ENCODE measurements at places on chromosomes 12 and 14.

- no peak for DNase-seq
Measured at GRCh38 chr14:42214981-42215491, 608.4 kb downstream of the LRFN5 start.

GRCh38 chr12:2248901-2249381, 196.2 kb downstream of the CACNA1C start:
- peak; percentile 97 for DNase-seq

DNA sequence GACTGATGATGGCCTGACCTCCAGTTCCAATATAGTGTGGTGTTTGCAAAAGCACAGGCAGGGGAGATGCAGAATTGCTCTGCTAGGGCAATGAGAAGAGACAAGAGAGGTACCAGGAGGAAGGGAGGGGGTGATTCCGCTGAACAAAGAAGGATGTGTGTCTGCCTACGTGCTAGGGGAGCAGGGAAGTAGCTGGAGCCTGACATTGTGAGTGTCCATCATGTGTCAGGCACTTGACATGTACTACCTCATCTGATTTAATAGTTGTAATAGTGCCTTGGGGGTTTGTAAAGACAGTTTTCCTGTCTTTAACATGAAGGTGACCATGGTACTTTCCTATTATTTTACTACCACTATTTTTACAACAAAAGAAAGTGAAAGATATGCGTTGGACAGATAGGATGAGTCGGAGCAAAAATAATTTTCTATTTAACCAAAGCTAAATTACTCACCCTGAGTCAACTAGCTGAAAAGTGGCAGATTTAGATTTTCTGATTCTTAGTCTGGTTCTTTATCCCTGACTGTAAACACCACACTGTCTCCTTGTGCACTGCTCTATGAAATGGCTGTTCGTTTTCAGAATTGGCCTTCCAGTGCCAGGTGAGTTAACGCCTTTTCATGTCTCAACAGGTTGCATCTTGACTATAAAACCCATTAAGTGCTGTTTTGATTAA, 33.7 kb upstream of the TEAD4 start:
- peak; percentile 20 for DNase-seq

DNA sequence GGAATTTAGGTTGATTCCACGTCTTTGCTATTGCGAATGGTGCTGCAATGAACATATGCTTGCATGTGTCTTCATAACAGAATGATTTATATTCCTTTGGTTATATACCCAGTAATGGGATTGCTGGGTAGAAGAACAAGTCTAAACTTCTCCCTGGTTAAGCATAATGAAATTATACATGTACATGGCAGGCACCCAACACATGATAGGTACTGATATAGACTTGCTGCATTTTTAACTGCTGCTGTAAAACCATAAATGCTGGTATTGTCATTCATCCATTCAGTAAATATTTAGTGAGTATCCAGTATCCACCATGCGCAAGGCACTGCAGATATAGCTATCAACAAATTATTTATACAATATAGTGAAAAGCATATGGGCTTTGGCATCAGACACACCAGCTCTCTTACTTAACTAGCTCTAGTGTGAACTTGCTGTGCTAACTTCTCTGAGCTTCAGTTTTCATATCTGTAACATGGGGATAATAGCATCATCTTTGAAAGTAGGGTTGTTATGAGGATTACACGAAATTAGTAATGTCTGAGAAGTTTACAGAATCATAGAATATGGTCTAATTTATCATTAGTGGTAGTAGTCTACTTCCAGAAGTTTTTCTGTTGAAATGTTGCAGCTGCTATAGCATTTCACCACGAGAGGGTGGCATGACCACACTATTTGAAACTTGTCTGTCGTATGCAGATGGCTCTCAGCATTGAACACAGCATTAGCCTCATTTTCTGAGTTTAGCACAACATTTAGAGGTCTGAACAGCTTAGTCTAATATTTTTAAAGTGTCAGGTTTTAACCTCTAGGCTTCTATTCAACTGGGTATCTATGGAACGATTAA, 32.0 kb upstream of the SEL1L start:
- no peak for DNase-seq

DNA sequence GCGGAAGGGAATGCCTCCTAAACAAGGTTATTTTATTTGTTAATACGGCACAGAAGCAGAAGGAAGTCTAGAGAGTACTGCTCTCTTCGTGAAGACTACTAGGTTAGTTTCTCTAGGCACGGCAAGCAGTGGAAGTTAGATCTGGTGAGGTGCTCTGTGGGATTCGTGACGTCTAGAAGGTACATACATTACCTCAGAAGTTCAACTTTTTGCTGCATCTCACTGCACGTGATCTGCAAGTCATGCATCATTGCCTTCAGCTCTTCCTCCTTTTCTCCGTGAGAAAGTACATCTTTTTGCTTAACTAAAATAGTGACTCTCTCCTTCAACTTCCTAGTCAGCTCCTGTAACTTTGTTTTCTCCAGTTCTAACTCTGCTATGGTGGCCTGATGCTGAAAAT, 74.7 kb downstream of the NIN start:
- DNase-seq, result no peak

GRCh38 chr12:117875744-117876435, 92.9 kb downstream of the KSR2 start:
- peak; percentile 80 for DNase-seq

DNA sequence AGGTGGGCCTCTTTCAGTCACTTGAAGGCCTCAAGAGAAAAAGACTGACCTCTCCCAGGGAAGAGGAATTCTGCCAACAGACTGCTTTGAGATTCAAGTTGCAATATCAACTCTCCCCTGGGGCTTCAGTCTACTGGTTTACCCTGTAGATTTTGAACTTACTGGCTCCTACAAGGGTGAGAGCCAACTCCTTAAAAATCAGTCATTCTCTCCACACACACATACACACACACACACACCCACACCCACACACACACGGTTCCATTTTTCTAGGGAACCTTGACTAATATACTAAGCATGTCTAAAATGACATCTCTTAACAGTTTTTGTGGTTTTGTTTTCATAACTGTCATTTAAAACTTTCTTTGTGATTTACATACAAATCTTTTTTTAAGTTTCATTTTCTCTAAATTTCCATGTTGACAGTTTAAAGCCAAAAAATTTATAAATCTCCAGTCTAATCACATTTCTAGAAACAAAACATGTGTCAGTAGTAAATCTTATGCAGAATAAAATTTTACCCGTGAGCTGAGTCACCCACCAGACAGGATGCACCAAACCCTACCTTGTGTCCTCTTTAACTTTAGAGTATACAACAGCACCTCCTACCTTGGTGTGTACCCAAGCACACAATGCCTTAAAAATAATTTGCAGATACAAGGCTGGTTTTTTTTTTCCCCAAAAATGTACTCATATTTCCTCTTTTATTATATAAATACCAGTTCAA, 394.6 kb downstream of the AEBP2 start:
- DNase-seq, result no peak

DNA sequence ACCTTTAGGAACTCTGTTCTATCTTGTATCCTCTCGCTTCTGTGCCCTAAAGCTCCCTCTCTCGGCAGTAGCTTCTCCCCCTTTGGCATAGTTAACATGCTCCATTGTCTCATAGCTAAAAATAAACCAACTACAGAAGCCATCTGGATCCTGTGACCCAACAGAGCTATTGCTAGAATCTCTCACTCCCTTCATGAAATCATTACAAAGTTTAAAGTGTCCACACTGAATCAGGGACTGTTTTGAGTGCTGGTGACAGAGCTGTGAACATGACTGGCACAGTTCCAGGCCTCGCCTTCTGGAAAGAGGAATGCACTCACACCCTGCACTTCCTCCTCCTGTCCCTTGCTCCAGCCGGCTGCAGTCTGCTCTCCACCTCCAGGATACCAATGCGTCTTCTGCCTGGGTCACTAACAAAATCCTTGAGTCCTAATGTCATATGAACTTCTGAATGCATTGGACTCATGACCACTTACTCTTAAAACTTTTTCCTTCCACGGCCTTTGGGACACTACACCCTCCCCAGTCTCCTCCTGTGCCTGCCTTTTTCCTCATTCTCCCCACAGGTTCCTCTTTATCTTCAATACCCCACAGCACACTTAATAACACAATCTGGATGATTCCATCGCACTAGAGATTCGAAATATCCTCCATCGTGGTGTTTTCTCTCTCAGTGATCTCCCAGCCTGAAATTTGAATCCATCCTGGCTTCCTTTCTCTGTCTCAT, 13.2 kb downstream of the PLBD1 start:
- peak; percentile 44 for DNase-seq

- no peak for DNase-seq
Measured at GRCh38 chr12:68482014-68482413, 128.7 kb upstream of the RAP1B start.

DNA sequence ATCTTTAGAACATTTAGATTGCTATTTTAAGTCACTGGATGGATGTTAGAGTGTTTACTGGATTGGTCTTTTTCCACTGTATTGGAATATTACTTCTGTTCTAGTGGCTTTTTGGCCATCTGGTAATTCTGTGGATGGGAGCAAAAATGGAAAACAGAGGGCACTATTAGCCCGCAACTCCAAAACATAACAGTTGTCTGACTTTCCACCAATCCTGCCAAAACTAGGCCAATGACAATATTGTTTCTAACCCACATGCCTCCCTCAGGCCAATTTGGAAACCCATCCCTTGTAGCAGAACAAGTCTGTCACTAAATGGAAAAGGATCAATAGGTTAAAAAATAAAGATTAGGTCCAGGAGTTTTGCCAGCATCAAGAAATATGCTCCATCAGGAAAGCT, 97.8 kb downstream of the ETNK1 start:
- no peak for DNase-seq

- no peak for DNase-seq
Measured at GRCh38 chr12:43692064-43692463, 66.5 kb downstream of the PUS7L start.

GRCh38 chr12:125387206-125387605, 322.0 kb downstream of the AACS start:
- no peak for DNase-seq

DNA sequence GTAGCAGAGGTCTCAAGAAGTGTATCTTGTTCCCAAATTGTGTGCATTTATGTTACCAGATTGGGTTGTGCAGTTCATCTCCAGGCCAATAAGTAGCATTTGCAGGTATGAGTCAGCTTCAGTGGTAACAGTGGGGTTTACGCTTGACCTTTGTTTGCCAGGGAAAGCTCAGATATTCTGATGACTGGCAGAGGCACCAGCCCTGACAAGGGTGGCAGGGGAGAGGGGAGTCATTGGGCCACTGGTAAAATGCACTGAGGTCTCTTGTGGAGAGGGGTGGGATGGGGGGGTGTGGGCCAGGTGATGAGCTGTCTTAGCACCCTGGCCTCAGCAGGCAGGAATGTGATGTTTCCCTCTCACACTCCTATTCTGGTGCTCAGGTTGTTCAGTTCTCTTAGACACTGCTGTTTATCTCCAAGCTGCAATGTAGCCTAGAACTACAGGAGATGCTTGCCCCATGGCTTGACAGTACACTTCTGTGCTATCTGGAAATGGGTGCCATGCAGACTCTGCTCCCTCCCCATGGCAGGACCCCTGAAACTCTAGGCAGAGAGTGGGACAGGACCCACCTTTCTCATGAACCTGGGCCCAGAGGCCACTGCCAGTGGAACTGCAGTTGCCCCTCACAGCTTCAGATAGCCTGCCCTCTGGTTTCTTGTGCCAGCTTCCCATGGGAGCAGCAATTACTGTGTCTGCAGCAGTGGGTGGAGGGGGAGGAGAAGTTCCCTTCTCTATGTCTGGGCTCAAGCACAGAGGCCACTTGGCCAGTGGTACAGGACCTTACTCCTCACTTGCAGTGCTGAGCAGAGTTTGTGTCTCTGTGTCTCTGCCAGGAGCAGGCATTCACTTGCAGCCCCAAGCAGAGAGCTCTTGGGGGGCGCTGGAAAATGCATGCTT, 31.9 kb downstream of the USP15 start:
- DNase-seq, result no peak

DNA sequence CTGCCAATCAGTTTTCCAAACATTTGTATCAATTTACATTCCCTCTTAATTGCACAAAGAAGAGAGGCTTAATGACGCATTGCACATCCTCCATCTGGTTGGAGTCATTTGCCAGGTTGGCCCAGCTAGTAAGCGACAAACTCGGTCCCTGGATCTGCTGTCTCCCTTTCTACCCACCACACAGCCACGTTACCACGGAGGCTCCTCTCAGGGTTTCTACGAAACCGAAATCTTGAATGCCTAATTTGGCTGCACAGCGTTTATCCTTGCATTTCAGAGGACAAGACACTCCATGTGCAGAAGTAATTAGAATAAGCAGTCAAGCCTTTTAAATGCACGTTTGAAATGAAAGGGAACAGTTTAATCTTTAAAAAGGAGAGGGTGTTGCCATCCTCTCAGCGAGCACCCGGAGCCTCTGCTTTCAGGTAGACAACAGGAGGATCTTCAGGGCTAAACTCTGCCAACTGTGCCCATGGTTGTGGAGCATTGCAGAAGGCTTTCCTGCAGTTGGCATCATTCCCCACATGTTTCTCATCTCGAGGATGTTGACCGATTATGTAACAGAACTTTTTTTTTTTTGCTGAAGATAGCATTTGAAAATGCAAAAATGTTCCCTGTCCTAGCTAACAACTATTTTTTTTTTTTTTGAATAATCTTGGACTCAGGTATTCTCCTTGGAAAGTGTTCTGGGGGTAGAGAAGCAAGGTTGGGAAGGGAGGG, 37.8 kb downstream of the SLC24A4 start:
- no peak for DNase-seq

- no peak for DNase-seq
Measured at GRCh38 chr12:104700324-104700723, 243.6 kb downstream of the CHST11 start.

- DNase-seq, result no peak
Measured at GRCh38 chr12:29333178-29333577, 47.8 kb downstream of the ERGIC2 start.

DNA sequence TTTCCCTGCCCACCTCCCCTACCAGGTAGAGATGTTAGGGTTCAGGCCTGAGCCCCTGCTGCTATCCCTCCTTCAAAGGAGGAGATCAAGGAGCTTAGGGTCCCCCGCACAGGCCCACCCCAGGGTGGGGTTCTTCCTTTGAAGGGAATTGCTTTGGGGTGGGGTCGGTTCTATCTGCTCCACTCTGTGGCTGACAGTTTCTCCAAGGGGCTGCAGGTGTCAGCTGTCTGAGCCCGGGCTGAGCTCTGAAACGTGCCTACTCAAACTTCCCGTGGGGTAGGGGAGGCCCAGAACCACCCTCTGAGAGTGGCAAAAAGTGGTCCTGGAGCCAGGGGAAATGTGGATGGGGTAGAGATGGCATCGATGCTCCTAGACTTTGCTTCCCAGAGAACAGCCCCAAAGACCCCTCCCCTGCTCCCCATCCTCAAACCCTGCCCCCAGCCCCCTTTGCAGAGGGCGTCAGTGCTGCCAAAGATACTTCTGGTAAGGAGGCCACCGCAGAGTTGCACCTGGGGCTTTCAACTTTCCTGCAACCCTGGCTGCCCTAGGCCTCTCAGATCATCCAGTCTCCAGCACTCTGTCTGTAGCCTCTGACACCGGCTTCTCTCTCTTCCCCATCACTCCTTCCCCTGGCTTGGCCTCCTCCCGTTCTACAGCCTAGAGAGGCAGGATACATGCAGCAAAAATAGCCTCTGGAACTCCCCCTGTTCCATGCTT, 6.3 kb upstream of the CD4 start:
- no peak for DNase-seq

DNA sequence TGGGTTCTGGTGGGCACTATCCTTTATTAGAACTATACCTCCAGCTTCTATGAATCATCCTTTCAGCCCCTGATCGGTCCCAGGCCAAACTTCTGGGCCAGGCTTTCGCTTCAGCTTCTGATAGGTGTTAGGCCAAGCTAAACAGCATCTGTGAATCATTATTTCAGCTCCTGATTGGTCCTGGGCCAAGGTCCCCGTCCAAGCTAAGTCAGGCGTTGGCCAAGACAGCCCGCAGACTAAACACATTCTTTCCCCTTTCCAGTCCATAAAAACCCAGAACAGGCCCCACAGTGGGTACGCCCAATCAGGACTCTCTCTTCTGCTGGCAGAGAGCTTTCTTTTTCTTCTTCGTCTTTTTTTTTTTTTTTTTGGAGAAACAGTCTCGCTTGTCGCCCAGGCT, 1808.9 kb upstream of the SEL1L start:
- DNase-seq, result no peak

Measured in DMS79 treated with DMSO at 0.1 percent for 48 hours (cell line).